Stimulated activated CD8-positive, alpha-beta memory T cell treated with anti-CD3 and anti-CD28 coated beads, Interleukin-7, amount 100 ng/mL, for 1 hour (primary cell): ENCODE measurements at places on chromosomes 13 and 19.
A peak's percentile ranks its signal among the peaks of the same experiment; 100 is the strongest.

- DNase-seq, result no peak
Observed at GRCh38 chr19:50549927-50550593, 18.2 kb downstream of the LRRC4B start.

DNA sequence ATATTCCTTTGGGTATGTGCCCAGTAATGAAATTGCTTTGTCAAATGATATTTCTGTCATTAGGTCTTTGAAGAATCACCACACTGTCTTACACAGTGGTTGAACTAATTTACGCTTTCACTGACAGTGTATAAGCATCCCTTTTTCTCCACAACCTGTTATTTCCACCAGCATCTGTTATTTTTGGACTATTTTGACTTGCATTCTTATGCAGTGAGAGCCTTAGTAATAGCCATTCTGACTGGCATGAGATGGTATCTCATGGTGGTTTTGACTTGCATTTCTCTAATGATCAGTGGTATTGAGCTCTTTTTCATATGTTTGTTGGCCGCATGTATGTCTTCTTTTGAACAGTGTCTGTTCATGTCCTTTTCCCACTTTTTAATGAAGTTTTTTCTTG is 92.0 kb upstream of the SPATA13 start:
- DNase-seq, result no peak

GRCh38 chr13:108115738-108116137 is 99.6 kb downstream of the LIG4 start:
- DNase-seq, result no peak

DNA sequence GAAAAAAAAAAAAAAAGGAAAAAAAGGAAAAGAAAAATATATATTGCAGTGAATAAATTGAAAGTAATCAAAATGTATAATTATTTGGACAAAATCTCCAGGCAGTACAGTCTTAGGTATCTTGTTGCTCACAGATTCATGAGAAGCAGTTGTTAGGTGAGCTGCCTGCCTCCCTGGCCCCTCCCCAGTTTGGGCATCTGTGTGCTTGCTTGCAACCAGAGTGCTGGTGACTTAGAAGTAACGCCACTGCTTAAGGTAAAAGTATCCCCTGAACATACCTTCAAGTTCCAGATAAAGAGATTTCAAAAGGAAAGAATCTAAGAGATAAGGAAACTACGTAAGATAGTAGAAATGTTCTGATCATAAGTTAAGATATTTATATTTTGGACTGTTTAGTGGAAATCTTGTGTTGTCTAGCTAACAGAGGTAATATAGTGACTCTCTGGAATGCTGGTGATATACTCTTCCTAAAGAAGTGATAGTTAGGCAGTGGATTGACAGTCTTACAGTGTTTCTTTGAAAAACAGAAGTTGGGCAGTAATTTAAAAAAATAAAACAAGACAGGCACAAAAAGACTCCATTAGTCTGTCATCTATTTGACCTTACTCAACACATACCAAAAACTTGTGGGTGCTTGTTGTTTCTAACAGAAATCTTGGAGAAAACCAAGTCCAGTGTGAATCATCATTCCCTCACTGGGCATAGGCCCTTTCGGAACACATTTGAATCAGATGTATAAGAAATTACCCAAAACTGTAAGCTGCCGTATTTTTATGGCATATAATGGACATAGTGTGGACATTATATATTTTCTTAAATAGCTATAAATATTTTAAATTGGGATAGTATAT is 38.3 kb upstream of the KCTD4 start:
- no peak for DNase-seq

DNA sequence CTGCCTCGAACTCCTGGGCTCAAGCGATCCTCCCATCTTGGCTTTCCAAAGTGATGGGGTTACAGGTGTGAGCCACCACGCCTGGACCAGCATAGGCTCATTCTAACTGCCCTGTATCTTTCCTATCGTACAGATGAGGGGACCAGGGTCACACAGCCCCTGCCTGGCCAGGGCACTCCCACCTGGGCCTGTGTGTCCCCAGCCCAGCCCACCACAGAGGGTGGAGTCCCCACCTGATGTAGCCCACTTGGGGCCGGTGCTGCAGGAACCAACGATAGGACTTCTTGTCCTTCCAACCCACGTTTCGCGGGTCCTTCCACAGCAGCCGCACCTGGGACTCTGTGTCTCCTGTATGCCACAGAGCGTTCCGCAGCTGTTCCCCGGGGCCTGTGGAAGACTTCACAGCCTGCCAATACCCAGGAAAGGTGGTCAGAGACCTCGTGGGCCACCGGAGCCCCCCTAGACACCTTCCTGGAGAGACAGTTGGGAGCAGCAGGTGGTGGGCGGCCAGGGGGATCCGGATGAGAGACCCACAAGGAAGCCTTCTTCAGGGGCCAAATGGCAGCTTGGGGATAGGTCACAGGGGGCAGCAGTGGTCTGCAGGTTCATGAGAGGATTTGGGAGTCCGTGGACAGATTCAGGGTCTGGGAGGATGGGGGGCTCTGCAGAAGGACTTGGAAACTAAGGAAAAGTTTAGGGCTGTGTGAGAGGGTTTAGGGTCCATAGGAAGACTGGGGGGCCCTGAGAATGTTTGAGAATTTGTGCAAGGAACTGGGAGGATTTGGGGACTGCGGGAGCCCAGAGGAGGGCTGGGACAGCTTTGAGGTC is 6.9 kb downstream of the COMP start:
- DNase-seq, result no peak

DNA sequence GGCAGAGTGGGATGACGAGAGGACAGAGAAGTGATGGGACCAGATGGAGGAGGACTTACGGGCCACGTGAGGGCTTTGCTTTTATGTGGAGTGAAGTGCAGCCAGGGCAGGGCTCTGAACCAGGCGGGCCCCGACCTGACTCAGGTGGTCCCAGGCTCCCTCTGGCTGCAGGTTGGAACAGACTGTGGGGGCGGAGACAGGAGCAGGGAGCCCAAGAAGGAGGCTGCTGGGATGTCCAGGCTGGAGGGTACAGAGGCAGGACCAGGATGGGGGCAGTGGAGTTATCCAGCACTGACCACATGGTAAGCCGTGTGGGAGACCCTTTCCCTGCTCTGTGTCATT is 2.1 kb downstream of the FXYD5 start:
- no peak for DNase-seq

- DNase-seq, result no peak
Observed at GRCh38 chr13:21010621-21011020, 50.8 kb downstream of the LATS2 start.

GRCh38 chr13:59479629-59480028 is 684.1 kb downstream of the DIAPH3 start:
- no peak for DNase-seq

- DNase-seq, result peak; percentile 53
Observed at GRCh38 chr19:13850910-13851733, 25.8 kb upstream of the NANOS3 start.

DNA sequence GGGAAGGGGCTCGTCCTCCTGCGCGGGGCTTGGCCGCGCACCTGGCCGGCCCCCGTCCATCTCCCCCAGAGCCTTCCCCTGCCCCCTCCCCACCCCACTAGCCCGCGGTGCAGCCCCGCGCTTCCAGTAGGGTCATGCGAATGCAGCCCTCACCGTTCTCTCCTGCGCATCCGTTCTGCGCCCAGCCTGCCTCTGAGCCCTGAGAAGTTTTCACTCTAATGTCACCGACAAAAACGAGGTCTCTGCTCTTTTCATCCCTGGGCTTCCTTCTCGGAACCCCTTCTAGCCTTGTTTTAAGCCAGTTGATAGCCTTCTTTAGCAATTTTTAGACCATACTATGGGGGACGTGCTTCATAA is 97.4 kb downstream of the ATP8A2 start:
- DNase-seq, result no peak

GRCh38 chr19:41595890-41596280 is 19.9 kb downstream of the CEACAM21 start:
- no peak for DNase-seq

DNA sequence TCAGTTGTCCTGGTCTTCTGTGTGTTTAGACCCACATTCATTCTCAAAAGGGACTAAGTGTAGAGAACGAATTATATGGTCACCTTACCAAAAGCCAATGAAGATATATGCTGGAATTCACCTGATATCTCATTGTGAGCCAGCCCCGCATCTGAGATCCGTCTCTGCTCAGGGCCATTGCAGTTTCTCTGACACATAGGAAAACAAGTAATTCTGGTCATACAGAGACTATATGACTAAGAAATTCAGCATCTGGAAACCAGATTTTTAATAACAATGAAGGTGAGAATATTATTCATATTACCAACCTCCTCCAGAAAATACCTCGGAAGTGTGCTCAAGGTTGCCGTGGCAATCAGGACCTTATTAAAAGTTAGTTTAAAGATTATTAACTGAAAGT is 278.6 kb upstream of the EDNRB start:
- DNase-seq, result no peak

DNA sequence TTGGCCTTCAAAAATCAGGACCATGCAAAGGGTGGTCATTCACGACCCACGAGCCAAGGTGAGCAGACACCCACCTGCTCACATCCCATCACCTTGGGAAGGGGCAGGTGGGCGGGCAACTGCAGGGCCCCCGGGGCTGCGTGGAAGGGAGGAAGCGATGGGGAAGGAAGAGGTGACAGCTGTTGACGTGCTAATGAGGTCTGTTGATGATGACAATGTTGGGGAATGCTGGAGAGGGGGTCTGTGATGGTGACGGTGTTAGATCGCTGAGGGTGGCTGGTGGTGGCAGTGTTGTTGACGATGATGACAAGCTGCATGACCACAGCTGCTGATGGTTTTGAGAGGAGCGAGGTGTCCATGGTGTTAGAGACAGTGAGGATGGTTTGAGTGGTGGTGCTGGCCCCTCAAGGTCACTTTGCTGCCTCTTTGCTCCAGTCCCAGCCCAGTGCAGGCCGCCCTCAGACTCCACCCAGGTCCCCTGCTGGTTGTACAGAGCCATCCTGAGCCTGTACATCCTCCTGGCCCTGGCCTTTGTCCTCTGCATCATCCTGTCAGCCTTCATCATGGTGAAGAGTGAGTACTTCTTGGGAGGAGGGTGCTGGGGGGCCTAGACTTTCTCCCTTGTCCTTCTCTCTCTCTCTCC is 900 bp downstream of the MCEMP1 start:
- no peak for DNase-seq

DNA sequence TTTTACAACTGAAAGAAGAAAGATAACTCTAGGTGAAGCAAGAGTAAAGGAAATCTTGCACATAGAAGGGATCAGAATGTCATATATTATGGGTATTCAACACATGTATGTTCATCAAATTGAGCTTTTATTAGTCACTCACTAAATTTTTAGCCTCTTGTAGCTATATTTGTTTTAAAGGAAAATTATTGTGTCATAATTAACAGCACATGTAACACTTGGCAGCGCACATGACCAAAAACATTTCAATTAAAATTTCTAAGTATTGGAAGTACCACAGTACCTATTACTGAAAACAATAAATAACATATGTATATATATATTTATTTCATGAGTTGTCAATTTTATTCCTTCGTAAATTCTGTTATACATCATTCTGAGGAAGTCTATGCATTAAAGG is 2800.4 kb downstream of the PCDH9 start:
- no peak for DNase-seq

- DNase-seq, result no peak
Observed at GRCh38 chr13:98890925-98891324, 86.9 kb downstream of the DOCK9 start.

GRCh38 chr19:41894350-41894749 is 11.4 kb downstream of the ARHGEF1 start:
- DNase-seq, result no peak

- no peak for DNase-seq
Observed at GRCh38 chr13:109231888-109232287, 554.5 kb downstream of the IRS2 start.

GRCh38 chr19:34995551-34995950 is 4.6 kb upstream of the GRAMD1A start:
- no peak for DNase-seq

- no peak for DNase-seq
Observed at GRCh38 chr19:36547001-36547732, 19.1 kb upstream of the ZNF260 start.

- DNase-seq, result no peak
Observed at GRCh38 chr19:1956868-1957492, 16.0 kb downstream of the CSNK1G2 start.

GRCh38 chr19:16620018-16620417 is 8.0 kb downstream of the MED26 start:
- DNase-seq, result no peak

- no peak for DNase-seq
Observed at GRCh38 chr19:11164879-11165406, 9.4 kb upstream of the SPC24 start.

- DNase-seq, result no peak
Observed at GRCh38 chr13:99484473-99484872, 16.8 kb upstream of the TM9SF2 start.

GRCh38 chr19:44823373-44823698 is 14.4 kb downstream of the BCAM start:
- no peak for DNase-seq

DNA sequence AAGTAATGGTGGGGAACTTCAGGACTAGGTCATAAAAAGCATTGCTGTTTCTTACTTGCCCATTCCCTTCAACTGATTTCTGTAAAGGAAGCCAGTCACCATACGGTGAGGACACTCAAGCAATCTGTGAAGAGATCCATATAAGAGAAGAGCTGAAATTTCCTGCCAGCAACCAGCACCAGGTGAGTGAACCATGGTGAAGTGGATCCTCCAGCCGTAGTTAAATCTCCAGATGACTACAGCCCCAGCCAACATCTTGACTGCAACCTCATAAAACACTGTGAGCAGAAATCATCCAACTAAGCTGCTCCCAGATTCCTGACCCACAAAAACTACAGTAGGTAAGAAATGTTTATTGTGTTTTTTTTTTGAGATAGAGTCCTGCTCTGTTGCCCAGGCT is 3.8 kb upstream of the SLC6A16 start:
- no peak for DNase-seq

- DNase-seq, result peak; percentile 41
Observed at GRCh38 chr19:12757544-12758274, 6.1 kb downstream of the BEST2 start.

GRCh38 chr19:13098277-13099072 is 4.2 kb downstream of the LYL1 start:
- no peak for DNase-seq

DNA sequence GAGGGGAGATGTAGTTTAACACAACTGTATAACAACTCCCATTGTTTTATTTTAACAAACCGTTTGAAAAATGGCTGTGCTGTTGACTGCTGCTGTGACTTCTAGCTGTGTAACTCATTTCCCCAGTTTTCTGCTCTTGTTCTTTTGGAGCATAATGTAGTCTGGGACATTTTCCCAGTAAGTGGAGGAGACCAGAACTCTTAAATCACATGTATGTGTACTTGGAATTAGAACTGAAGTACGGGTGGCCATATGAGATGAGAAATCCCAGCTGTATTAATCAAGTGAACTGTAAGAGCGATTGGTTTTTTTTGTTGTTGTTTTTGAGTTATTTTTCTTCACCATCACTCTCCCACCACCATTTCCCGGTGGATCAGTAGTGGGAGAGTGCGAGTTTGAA is 49.4 kb upstream of the RNF113B start:
- no peak for DNase-seq
